ENCODE measurements at places on chromosomes 6 and 20. TPM values are rescaled to one million over a fixed set of nuclear protein-coding genes. Genes with fewer than 3 reads are reported as not detected.

DNA sequence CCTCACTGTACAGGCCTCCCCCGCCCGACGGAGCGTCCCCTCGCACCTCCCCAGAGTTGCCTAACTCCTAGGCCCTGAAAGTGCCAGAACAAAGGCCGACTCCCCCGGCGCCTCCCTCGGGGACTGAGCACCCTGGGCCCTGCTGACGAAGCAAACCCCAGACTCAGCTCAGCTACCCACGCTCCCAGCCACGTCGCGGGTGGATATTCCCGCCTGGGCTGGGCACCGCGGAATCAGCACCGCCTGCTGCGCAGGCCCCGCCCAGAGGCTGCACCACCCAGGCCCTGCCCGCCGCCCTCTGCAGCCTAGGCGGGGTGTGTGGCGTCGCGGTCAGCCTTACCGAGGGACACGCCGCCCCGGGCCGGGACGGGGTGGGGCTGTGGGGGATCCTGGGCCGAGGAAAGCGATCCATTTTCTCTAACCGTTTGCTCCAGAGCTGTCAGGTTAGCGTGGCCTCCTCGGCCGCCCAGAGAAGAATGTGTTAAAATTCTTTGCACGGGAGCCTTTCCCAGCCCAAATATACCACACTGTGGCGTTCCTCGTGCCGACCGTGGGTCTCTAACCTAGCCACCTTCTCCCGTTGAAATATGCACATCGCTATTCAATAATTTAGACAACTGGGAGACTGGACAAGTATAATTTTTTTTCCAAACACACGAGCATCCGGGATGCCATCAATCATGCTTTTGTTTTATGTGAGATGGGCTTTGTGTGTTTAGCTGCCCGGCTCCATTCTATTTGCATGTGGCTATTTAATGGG, 31.4 kb downstream of the TFAP2A start:
- DNase-seq, result no peak

GRCh38 chr6:167828325-167828956, 1.7 kb downstream of the AFDN start:
- DNase-seq, result no peak

Gene SPATA25
- polyA plus RNA-seq, result 2.7 TPM

Gene TRIM38
- polyA plus RNA-seq, result 8.9 TPM

DNA sequence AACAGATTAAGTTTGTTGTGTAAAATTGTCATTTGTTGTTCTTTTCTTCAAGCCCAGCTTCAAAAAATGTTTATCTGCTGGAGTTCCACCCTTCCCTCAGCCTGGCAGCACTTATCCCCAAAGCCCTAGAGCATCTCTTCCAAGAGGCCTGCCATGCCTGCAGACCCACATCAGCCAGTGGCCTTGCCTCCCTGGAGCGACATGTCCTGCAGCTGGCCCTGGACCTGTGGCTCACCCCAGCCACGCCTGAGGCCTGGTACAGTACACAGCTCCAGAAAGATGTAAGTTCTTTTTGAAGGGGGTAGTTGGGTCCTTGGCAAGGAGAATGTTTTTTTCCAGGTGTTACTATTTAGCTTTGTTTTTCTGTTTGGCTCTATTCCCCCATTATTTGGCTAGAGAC, 124.8 kb downstream of the CD164 start:
- no peak for DNase-seq

DNA sequence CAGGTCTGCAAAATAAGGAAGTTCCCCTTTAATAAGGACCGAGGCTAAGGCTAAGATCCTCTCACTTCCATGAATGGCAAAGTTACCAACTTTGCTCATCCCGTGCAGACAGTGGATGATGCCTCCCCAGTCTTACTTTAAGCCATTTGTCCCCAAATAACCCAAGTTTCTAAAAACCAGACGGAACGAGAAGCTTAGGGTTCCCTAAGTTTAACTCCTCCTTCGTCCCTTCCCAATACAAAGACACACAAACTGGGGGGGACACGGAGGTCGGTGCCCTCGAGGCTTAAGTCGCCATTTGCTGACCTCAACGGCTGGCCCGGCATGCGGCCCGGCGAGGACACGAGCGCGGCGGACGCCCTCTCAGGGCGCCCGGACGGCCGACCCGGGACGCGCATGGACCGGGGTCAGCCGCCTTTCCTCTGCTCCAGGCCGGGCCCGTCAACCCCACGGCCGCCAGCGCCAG, 527 bp downstream of the FBXO30 start:
- peak; percentile 59 for DNase-seq

- no peak for DNase-seq
These were observed 577.4 kb downstream of the HTR1B start for GRCh38 chr6:76885861-76886301.

Gene TAGAP
- polyA plus RNA-seq, result 0.72 TPM

GRCh38 chr20:21303872-21304586, 898 bp downstream of the XRN2 start:
- DNase-seq, result peak; percentile 15

GRCh38 chr20:45359406-45360148, 3.4 kb upstream of the SYS1 start:
- no peak for DNase-seq

Gene EDN1
- 4.2 TPM for polyA plus RNA-seq

DNA sequence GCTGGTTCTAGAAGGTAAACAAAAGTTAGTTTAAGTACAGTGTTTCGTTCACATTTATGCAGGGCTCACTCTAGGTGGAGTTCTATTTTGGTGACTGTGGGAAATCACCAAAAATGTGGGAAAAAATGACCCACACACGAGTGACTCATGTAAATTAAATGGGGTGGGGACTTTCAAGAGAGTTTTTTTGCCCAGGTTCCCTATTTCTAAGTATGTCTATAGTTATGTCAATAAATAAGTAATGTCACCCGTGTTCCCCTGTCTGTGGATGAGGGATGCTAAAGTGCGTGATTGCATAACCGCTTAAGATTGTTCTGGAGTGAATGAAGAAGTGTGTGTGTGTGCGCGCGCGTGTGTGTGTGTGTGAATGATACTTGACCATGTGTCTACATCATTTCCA, 69.1 kb downstream of the MYB start:
- no peak for DNase-seq

DNA sequence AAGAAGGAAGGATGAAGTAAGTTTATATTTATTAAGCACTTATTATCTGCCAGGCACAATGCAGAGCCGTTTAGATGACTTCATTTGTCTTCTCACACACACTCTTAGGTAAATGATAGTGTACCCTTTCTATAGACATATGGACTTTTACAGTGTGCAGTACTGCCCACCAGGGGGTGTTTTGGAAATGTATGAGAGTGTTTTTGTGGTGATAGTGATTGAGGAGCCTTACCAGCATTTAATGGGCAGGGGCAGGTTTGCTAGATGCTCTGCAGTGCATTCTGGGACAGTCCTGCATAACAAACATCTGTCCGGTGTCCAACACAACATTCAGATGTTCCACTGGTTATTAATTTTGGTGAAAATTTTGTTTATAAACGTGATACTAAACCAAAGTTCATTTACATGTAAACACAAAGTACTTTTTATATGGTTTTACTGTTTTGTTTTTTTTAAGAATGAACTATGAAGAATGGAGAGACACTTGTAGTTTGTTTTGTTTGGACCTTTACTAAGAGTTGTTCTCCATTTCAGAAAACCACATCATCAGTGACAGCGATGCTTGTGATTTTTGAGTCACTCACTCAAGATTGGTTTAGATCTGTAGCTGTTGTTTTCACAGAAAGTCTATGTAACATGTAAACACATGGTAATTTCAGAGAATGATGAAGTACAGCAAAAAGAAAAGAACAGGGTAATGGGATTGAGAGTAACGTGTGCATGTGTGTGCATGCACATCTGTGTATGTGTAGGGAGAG, 19.9 kb downstream of the KCNS1 start:
- DNase-seq, result no peak

DNA sequence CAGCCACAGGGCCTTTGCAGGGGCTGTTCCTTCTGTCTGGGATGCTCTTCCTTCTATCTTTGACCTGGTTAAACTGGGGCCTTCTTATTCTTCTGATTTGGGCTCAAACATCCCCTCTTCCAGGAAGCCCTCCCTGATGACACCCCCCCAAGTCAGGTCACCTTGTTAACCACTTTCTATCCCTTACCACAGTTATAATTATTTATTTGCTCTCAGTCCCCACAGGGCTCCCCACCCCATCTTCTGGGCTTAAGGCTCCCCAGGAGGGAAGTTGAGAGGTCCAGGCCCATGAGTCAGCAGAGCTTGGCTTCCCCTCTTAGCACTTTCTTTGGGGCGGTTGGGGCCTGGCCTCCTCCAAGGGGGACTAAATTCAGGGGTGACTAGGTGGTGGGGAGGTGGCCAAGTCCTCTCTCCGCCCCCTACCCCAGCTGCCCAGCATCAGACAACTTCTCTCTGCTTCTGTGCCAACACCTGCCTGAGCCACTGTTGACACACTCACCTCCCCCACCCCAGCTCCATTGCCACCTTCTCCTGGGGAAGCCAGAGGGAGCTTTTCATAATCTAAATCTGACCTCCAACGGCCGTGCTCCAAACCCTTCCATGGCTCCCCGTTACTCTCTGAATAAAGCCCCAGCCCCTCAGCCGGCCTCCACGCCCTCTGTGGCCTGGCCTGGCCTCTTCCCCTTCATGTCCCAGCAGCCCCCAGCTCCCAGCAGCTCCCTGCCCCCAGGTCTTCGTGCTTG, 70.0 kb downstream of the CEBPB start:
- DNase-seq, result no peak

Gene HLA-DMB
- 70.2 TPM for polyA plus RNA-seq

- DNase-seq, result no peak
These were observed 29.0 kb upstream of the COL10A1 start for GRCh38 chr6:116154887-116155286.

DNA sequence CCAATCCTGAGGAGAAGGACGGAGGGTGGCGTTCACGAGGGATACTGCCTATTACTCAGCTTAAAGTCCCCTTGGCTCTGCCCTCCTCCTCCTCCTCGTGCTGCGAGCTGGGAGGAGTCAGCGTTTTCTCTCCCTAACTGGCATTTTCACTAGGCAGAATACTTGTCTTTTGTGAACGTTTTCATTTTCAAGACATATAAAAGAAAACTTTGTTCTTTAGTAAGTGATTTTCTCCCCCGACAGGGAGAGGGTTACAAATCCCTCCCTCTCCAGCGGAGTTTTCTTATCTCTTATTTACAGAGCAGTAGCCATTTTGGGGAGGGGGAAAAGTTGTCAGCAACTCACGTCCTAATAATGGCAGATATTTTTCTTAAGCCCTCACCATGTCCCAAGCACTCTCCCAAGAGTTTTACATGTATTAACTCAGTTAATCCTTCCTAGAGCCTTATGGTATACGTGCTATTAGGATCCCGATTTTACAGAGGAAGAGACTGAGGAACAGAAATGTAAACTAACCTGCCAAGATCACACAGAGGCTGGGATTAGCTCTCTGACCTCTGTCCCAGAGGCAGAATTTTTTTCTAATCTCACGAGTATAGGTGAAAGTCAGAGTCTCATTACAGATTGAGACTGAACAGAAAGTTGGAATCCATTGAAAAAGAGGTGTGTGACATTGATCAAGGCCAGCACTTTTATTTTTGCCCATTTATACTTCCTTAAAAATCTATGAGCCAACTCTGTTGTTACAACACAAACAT, 30.0 kb upstream of the ZNF217 start:
- no peak for DNase-seq

GRCh38 chr6:129662980-129663431, 47.0 kb downstream of the ARHGAP18 start:
- no peak for DNase-seq

DNA sequence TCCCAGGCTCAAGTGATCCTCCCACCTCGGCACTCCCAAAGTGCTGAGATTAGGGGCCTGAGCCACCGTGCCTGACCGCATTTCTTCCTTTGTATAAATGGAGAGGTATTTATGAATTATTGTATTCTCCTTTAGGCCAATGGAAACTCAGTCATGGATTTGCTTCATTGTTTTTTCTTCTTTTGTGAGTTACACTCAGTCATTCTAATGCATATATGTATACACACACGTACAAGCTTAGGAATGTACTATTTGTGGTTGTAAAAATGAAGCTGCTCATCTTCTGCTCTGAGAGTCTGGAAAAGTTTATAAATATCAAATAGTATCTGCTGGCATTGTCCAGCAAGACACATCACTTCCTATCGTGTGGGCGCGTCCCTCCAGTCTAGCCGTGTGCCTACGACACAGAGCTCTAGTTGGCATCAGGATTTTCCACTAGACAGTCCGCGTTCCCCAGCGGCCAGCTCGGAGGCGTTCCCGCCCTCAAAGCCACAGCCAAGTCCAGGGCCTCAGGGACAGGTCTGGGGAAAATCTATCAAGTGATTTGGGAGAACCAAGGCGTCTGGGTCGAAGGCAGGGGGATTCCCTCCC, 215.2 kb downstream of the NFATC2 start:
- DNase-seq, result no peak

Gene FILIP1
- 2.4 TPM for polyA plus RNA-seq

Gene ADAM33
- polyA plus RNA-seq, result 15.0 TPM

Gene BTN1A1
- 0.22 TPM for polyA plus RNA-seq

DNA sequence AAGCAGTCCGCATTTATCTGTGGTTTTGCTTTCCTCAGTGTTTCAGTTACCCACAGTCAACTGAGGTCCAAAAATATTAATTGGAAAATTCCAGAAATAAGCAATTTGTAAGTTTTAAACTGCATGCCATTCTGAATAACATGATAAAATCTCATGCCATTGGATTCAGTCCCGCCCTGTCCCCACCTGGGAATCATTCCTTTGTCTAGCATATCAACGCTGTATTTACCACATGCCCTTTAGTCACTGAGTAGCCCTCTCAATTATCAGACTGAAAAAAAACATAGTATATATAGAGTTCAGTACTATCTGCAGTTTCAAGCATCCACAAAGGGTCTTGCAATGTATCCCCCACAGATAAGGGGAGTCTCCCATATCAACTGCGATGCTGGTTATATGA, 17.1 kb downstream of the RANBP9 start:
- DNase-seq, result no peak

DNA sequence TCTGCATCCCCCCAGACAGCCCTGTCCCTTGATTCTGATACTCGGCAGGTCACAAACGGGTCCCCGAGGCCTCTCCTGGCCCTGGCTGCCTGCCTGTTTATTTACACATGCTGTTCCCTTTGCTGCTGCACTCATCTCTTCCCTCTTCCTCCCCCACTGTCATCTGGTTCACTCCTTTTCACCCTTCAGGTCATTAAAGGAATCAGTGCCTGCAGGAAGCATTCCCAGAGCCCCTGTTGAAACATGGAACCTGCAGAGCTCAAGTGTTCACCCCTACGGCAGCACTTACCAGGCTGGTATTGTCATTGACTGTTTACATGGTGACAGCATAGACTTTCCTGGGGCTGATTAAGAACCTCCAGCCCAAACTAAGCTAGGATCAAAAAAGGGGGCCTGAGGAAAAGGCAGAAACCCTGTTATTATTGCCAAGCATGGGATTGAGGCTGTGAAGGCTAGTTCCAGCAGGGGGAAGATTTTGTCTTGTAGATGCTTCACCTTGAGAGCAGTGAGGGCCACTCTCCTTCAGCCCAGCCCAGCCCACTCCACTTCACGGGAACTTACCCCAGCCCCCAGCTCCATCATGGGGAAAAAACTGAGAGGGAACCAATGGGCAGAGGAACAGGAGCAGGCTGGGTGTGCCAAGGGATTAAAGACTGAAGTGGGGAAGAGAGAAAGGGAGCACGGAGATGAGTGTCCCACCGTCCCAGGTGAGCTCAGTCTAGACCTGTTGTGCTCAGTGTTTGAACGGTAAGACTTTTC, 73.2 kb downstream of the JPH2 start:
- DNase-seq, result no peak
